ENCODE measurements at places on chromosomes 12 and 14. TPM values are rescaled to one million over a fixed set of nuclear protein-coding genes. Genes with fewer than 3 reads are reported as not detected.

Gene RNF212B
- not detected for total RNA-seq

Gene ZNF385A
- 2.3 TPM for total RNA-seq

Gene RGS6
- not detected for total RNA-seq

Gene NAV3
- total RNA-seq: 62.1 TPM

Gene BCL2L14
- not detected for total RNA-seq

Gene TMEM119
- total RNA-seq: not detected

Gene CLEC12A
- not detected for total RNA-seq

Gene FIGNL2
- 2.5 TPM for total RNA-seq

Gene GLS2
- total RNA-seq: 0.22 TPM

Gene MLXIP
- 32.8 TPM for total RNA-seq

Gene ARHGEF40
- total RNA-seq: 2.7 TPM

Gene OR4E2
- not detected for total RNA-seq

Gene PLEKHG7
- not detected for total RNA-seq

Gene AKAP6
- 0.43 TPM for total RNA-seq

Gene CLEC7A
- total RNA-seq: not detected

Gene LRRC10
- total RNA-seq: not detected

Gene SSTR1
- total RNA-seq: 1.2 TPM

Gene TRIM9
- 0.43 TPM for total RNA-seq

Gene MSRB3
- total RNA-seq: 58.2 TPM

Gene RIMBP2
- total RNA-seq: not detected

Gene CHST11
- total RNA-seq: 11.8 TPM

Gene OTUB2
- 0.93 TPM for total RNA-seq

Gene MYH7
- not detected for total RNA-seq

Gene PCBP2
- 396 TPM for total RNA-seq

Gene FAIM2
- total RNA-seq: not detected

Gene KERA
- not detected for total RNA-seq

Gene PIGH
- total RNA-seq: 10.6 TPM

Gene RTL1
- total RNA-seq: not detected

Gene TEX52
- total RNA-seq: not detected

Gene CLEC1B
- total RNA-seq: not detected

Gene IQSEC3
- total RNA-seq: not detected

Gene SDR9C7
- total RNA-seq: not detected

Gene KRT6C
- total RNA-seq: not detected

Gene KRT77
- not detected for total RNA-seq

Gene SERPINA9
- not detected for total RNA-seq

Gene TAS2R30
- total RNA-seq: 15.2 TPM

Gene DIO2
- total RNA-seq: 0.13 TPM

Gene RNASE4
- total RNA-seq: 7.4 TPM

Gene IFNG
- total RNA-seq: not detected

Gene CPSF6
- total RNA-seq: 43.4 TPM

Gene SALL2
- total RNA-seq: 1.9 TPM

Gene PITPNM2
- total RNA-seq: 9.1 TPM

Gene NOXRED1
- 0.29 TPM for total RNA-seq

Gene PLEKHD1
- 0.07 TPM for total RNA-seq

Gene TSPAN8
- total RNA-seq: 0.22 TPM

Gene LARP4
- 75.0 TPM for total RNA-seq

Gene ADAM21
- total RNA-seq: 0.36 TPM

Gene RASSF9
- 1.7 TPM for total RNA-seq
